Smooth muscle cell of the umbilical artery (primary cell): ENCODE measurements at places on chromosomes 4 and X. TPM values are rescaled to one million over a fixed set of nuclear protein-coding genes. Genes with fewer than 3 reads are reported as not detected.

The TENM3 gene
- 28.5 and 44.3 TPM in 2 replicates for total RNA-seq

The FGFBP1 gene
- not detected in 2 replicates for total RNA-seq

The GPC4 gene
- 5.9 and 6.2 TPM in 2 replicates for total RNA-seq

The GEMIN8 gene
- total RNA-seq, result 9.7 and 16.0 TPM in 2 replicates

The RAI2 gene
- not detected in 2 replicates for total RNA-seq

The GRID2 gene
- total RNA-seq, result under 0.01 and 0.32 TPM in 2 replicates

The AFF2 gene
- total RNA-seq, result 3.6 and 6.8 TPM in 2 replicates

The PABPC4L gene
- total RNA-seq, result 8.6 and 25.2 TPM in 2 replicates

The ATP6AP1 gene
- 125 and 186 TPM in 2 replicates for total RNA-seq

The ASB9 gene
- 1.2 TPM in 2 replicates for total RNA-seq

The NDNF gene
- 1.2 and 1.5 TPM in 2 replicates for total RNA-seq

The GYG2 gene
- total RNA-seq, result 3.3 and 15.4 TPM in 2 replicates
